ENCODE measurements at places on chromosomes 11 and 22.

DNA sequence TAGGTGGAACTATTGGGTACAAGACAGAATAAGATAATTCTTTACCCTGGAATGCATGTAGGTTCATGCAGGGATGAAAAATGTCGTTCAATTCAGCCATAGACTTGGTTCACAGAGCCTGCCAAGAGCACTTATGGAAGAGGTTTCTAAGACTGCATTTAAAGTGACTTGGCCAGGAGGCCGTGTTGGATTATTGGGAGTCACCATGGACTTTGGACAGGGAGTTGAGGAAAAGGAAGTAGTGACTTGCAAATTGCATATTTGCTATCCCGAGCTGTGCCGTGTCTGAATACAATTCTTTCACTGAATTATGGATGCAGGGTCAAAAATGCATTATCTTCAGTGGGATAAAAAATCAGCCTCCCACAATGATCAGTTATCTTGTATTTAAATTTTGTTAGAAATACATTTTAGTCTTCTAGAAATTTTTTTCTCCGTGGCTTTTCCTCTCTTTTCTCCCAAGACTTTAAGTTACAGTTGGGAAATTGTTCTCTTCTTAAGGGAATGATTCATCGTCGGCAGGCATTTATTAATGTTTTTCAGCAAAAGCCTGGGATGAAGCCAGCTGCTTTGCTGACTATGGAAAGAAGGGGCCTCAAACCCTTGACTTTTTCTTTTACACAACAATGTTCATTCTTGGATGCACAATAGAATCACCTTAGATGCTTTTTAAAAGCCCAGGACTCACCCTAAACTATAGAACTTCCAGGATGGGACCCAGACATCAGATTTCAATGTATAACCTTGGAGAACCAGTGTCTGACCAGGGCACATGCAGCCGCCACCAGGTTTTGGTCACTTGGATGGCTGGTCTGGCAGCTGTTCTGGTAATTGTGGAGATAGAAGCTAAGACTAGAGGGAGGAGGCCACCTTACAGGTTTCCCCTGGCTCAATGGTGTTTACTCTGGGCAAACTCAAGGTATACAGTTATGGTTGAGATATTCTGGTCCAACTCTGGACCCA is 70.8 kb downstream of the FAT3 start:
- peak; percentile 68 for DNase-seq

DNA sequence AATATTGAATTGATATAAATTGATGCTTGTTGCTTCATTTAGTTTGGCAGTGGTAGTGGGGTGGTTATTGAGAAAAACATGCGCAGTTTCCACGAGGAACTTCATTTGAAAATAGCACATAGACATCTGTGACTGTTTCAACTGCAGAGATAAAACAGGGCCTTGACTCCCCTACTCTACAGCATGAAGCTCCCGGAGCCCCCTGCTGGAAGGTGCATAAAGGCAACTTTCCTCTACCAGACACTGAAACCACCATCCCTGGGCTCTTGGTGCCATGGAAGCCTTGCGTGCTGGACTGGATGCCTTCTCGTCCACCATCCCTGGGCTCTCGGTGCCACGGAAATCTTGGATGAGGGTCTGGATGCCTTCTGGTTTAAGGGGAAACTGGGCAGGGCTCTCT is 195.9 kb downstream of the CSNK2A3 start:
- DNase-seq, result no peak

DNA sequence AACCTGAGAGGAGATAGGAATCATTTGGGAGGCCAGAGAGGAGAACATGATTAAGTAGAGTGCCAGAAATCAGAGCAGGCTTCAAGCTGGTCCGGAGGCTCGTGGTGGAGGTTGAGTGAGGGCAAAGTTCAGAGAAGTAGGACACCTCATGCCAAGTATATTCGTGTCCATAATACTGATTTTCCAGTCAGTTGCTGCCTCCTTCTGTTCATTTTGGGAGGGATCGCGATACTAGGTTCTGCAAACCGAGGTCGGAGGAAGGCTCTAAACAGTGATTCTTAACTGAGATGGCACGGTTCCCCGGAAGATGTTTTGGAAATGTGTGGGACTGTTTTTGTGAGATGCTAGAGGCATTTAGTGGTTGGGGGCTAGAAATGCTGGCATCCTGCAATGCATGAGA is 13.6 kb upstream of the CD3E start:
- DNase-seq, result no peak

DNA sequence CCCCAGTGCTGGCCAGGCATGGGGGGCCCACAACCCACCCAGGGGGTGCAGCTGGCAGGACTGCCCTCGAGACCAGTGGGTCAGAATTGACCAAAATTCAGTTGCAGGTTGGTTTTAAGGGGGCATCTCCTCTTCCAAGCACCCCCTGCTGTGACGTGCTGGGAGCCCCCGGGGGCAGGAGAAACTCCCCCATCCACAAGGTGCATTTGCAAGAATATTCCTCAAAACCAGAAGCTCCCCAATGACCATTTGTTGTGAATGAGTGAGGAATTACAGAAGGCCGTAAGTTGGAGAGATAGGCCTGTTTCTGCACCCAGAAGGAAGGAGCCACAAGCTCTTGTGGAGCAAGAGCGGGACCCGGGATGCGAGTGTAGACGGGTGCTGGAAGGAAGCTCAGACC is 414.5 kb downstream of the BRD1 start:
- no peak for DNase-seq

GRCh38 chr22:39917197-39917643 is 16.3 kb downstream of the GRAP2 start:
- DNase-seq, result no peak

DNA sequence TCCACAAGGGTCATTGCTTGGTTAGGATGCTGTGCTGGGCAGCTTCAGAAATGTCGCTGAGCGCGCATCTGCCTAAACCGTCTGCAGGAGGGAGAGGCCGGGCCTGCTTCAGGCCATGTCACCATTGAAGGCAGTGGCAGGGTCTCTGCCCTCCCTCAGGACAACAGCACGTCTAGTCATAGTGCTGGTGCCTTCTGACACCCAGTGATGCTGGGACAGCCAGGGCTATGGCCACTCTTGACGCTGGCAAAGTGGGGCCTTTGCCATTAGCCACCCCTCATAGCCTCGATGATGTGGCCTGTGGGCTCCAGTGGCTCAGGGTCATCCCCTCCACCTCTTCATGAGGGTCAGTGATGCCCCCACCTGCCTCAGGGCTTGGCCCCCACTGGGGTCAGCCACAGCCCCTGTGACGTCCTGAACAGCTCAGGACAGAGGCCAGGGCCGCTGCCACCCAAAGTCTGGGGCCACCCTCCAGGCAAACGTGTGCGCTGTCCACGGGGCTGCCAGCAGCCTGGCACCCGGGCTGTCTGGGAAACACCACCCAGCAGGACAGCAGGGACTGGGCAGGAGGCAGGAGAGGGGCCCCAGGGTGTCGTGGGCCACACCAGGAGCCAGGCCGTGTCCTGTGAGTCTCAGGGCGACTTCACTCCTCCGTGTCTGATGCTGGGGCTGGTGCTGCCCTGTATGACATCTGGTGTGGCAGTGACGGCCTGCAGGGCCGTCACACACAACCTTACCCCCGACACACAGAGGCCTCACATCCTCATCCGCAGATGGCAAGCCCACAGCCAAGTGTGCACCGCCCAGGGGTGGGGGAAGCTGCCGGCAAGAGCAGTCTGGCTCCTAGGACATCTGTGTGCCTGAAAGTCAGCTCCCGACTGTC is 42.5 kb downstream of the CERK start:
- no peak for DNase-seq

DNA sequence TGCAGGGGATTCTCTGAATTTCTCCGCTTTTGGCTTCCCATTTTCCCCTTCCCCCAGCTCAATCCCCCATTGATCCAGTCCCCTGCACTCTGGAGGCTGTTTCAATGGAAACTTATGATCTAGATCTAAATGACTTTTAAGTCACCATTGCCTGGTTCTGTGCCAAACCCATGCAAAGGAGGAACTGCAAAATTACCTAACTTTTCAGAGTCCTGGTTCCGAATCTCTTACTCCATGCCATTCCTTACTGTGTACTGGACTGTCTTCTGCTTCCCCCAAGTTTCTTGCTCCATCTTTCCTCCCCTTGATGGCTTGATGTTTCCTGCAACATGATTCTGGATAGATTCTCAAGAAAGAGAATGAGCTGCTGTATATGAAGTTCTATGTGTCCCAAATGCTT is 327.8 kb downstream of the MIAT start:
- DNase-seq, result no peak

DNA sequence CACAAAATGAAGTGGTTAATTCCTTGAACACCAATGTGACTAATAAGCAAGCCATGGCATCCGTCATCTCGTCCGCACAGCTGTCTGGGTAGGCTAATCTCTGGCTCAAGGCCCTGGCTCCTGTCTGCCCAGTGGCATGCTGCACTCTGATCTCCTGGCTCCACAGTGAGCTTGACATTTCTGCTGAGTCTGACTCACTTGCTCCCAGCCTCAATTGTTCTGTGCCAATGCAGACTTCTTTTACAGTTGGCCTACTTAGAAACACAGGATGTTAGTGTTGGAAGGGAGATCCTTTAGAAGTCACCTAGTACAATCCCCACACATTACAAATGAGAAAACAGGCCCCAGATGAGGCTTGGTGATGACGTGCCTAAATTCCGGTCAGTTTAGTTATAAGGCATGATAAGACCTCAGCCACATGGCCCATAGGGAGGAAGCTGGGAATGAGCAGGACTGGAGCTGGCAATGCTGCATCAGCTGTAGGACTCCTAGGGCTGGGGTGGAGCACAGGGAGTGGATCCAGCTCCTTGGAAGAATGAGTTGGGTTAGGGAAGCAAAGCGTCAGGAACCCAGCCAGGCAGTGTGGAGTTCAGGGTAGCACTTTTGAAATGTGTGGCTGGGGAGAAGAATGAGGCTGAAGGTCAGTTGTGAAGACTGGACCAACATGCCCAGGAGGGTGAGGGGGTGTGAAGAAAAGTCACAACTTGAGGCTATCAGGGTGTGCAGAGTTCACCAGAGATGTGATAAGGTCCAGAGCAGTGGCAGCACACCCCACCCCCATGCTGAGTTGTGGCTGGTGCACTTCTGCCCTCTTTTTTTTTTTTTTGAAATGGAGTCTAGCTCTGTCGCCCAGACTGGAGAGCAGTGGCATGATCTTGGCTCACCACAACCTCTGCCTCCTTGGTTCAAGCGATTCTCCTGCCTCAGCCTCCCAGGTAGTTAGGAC is 70.2 kb upstream of the EED start:
- peak; percentile 100 for DNase-seq

DNA sequence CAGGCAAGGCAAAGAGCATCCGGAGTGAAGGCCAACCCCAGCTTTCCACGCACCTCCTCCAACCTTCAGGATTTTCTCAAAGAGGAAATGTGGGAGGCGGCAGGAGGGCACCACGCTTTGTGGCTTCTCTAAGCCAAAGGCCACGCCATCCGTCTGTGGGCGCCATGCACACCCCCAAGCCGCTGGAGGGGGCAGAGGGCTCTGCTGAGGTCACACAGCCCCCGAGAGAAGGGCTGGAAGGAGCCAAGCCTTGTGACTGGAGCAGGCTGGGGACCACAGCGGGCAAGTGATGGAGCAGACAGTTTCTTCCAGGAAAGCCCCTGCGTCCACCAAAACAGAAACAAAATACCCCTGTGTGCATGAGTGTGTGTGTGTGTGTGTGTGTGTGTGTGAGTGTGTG is 527.4 kb downstream of the BRD1 start:
- DNase-seq, result no peak

GRCh38 chr11:70467201-70468085 is 69.1 kb downstream of the CTTN start:
- no peak for DNase-seq
